SK-N-DZ (cell line): ENCODE measurements at places on chromosomes 7 and 10.
A peak's percentile ranks its signal among the peaks of the same experiment; 100 is the strongest.

DNA sequence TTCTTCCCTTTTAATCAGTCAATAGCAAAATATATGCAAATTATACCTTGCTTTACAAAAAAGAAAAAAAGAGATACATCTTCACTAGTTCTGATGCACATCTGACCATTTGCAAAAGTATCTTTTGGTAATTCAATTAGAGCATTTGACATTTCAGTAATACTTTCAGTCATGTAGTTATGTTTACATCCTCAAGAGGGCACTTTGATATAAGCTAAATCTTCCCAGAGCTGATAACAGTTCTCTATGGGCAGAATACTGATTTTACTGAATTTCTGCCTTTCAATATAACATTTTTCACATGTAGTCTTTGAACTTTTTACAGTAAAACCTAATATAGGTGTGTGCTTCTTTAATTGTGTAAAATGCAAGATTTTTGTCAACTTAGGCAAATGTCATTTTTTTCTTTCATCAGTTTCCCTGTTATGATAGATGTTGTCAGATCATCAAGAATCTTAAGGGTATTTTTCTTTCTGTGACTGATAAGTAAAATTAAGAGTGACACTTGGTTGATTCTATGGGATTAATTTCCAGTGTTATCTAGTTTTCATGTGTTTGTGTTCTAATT, 703.5 kb upstream of the SEMA3D start:
- DNase-seq, result peak; percentile 59

DNA sequence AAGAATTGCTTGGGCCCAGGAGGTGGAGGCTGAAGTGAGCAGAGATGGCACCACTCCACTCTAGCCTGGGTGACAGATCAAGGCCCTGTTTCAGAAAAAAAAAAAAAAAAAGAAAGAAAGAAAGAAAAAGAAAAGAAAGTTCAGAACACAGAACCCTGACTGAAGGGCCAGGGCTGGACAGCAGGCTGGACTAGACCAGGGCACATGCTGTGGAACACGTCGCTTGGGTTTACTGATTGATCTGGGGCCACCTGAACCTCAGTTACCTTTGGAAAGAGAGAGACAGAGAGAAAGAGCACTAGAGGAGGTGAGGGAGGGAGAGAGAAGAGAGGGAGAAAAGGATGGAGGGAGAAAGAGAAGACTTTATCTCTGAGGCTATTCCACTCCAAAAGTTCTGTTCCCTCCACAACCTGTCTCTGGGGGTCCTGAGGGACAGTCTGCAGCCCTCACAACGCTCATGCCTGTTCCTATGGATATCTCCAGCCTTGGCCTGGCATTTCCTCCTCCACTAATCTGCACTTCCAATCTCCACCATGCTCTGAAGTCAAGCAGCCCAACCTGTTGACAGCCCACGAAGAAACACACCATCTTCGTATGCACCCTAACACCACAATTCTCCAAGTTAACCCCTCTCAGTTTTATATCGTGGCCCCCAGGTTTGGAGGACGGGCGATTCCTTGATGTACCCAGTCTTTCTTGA, 81.8 kb downstream of the COBL start:
- DNase-seq, result no peak

DNA sequence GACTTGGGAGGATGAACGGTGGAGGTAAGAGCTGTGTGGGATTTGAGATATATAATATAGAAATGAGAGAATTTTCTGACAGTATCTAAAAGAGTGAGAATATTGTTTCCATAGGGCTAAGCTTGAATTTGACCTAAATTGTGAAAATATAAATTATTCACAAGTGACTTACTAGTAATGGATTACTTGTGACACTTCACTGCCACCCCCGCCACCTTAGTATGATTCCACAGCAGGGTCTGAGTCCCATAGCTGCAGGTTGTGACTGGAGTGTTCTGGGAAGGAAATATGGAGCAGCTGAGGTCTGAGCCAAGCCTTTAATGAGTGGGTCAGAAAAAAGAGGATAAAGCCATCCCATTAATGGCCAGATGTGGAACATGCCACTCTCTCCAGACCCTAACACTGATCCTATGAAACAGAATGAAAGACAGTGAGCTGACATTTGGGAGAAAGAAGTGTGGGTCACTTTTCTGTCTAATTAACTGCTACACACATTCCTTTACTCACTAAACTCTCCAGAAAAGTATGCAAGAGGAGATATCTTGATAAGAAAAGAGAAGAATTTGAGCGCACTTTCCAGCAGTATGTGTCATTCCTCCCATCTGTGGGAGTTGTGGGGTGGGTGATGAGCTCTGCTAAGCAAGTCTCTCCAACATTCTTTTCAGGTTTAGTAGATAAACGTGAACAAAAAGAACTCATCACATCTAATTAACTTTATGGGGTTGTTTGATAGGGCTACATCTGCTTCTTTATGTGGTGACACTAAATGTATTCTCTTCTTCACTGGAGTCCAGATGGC, 1193.4 kb downstream of the SORCS3 start:
- no peak for DNase-seq

- peak; percentile 20 for DNase-seq
Observed at GRCh38 chr7:142567201-142568075, 181.8 kb upstream of the PRSS1 start.

DNA sequence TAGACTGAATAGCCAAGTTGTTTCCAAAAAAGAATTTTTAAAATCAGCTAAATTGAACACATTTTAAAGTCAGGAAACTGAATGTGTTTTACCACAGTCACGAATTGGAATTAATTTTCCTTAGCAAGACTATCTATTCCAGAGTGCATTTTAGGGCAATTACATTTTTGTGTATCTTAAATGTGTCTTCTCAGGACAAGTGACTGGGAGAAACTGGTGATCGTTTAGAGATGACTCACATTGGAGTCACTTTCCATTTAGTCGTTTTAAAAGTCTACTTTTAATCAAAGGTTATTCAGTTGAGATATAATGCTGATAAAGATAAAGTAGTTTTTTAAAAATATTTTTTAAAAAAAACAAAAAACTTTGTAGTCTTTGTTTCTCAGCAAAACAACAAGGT, 191.7 kb upstream of the SLC26A5 start:
- DNase-seq, result no peak

DNA sequence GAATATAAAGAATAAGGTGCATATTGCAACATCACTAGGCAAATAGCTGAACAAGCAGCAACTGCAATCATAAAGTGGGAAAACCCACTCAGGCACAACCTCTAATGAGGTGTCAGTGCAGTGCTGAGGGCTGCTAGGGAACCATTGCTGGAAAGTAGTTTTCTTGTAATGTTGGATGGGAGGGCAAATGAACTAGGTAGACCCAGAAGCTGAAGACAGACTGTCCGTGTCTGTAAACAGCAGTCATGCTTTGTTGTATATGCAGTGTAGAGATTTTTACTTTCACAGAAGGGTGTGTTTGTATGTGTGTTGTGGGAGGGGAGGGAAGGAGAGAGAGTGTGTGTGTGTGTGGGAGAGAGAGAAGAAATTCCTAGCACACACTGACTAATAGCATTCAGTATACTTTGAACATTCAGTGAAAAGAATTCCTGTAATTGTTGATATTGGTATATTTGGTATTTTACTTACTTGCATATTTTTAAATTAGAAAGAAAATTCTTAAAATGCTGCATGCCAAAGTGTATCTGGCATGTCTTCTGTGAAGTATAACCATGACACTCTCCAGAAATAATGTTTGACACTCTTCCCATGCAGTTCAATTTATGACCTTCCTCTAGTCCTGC, 28.8 kb downstream of the ITGB8 start:
- no peak for DNase-seq

DNA sequence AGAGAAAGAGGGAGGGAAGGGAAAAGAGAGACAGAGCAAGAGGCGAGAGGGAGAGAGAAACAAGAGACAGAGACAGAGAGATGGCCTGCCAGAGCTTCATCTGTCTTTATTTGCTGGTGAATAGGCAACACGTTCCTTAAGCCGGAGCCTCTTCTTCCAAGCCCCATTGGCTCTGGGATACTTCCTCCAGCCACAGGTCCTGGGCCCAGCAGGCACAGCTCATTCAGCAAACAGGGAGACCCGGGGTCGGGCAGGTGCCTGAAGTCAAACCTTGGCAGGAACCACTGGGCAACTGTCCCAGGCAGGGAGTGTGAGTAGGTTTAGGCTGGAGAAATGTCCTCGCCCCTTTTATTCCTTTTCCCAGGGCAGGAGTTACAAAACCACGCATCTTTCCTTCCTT, 68.2 kb downstream of the MYL10 start:
- no peak for DNase-seq

DNA sequence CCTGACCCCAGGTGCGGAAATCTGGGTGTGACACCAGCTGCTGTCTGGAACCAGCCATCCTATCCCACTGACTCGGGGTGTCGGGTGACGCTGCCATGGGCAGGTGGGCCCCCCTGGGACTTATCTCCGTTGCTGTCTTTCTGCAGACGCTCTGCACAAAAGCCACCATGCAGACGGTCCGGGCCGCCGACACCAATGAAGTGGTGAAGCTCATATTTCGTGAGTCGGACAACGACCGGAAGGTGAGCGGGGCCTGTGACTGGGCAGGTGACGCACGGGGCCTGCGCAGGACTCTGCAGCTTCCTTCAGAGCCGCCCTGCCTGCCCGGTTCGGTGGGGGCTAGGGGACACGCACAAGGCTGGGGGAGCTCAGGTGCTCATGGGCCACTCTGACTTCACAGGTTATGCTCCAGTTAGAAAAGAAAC, 36.6 kb downstream of the NKX6-2 start:
- no peak for DNase-seq

- no peak for DNase-seq
Observed at GRCh38 chr10:124171561-124171960, 78.2 kb upstream of the CHST15 start.

DNA sequence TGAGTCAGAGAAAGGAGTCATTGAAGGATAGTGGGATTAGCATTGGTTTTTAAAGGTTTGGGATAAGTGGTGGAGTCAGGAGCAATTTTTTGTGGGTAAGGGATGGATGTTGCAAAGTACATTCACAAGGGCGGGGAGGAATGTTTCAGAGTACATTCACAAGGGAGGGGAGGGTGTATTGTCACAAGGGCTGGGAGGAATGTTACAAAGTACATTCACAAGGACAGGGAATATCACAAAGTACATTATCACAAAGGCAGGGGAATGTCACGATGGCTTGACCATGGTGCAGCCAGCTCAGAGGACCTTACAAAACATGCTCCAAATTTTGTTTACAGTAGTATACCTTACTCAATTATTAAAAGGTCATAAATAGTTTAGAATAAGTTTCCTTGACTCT, 30.3 kb downstream of the C1GALT1 start:
- DNase-seq, result no peak

GRCh38 chr10:119246862-119247549, 39.6 kb downstream of the GRK5 start:
- no peak for DNase-seq

DNA sequence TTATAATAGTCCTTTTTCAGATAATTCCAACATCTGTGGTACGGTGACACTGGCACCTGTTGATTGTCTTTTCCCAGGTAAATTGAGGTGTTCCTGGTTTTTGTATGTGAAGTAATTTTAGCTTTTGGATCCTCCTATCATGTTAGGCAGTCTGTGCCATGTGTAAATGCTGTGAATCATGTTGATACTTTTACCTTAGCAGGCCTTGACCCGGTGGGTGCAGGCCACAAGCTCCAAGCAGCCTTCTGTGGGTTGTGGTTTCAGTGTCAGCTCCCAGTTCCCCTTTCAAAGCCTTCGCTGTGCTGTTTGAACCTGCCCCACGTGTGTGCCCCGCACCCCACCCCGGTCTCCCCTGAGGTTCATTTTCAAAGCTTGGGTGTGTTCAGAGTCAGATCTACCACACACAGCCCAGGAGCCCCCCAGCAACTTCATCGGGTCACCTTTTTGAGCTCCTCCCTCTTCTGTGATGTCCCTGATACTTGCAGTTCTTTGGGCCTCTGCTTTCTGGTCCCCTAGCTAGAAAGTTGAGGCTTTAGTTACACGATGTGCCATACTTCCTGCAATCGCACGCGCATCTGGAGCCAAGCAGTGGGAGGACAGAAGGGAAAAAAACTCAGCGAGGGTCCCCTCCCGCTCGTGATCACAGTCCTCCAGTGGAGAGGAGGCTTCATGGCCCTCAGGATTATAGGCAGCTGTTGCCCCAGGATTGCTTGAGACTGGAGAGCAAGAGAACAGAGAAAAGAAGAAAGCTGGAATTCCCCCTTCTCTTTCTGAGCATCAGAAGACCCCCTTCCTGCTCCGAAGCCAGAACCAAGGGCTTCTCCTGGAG, 8.7 kb upstream of the BHLHA15 start:
- DNase-seq, result no peak

DNA sequence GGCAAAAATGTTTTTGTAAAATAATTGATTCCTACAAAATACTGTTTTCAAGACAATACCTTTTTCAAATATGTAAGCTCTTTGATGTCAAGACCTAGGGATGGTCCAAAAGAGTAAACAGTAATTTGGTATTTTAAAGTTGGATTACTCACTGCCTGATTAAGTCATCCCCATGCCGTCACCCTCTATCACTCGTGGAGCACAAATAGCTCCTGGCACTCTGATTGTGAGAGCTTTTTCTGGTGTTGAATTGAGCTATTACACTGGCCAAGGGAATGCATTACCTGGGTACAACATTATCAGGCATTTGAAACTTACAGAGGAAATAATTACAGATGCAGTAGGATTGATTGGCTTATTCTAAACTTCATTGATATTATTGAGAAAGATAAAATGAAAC, 231.9 kb upstream of the GRM3 start:
- DNase-seq, result no peak

- no peak for DNase-seq
Observed at GRCh38 chr7:28937619-28938018, 20.5 kb downstream of the TRIL start.

DNA sequence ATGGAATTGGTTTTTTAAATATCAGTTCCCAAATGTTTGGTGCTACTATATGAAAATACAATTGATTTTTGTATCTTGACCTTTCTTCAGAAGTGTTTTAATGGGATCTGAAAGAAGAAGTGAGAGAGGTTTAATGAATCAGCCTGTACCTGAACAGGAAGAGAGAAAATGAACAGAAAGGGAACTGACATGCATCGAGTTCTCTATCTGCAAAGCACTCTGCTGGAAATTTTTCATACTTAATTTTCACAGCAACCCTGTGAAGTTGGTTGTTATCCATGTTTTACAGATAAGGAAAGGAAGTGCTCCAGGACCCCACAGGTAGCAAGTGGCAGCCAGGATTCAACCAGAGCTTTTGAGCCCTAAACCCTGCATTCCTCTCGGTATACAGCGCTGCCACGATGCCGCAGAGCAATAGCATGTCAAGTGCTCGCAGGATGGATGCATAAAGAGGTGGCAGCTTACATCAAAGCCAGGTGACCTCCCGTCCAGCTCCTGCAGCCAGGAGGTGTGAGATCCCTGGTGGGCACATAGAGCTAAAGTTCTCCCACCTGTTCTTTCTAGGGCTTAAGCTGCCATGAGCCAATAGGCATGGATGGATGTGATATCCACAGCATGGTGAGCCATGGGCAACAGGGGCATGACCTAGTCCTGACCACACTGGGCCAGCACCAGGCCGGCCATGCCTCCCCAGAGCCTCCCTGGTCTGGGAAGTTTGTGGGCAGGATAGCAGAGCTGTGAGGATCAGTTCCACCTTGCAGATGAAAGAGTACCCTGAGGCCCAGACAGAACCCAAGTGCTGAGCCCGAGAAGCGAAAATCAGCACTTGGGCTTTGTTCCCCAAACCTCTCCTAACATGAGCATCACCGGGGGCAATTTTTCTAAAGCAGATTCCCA, 57.2 kb downstream of the CALML3 start:
- DNase-seq, result no peak

- DNase-seq, result no peak
Observed at GRCh38 chr10:68329506-68329861, 2.4 kb upstream of the HNRNPH3 start.

- no peak for DNase-seq
Observed at GRCh38 chr10:113426181-113426877, 126.5 kb upstream of the HABP2 start.
